ENCODE measurements at places on chromosomes 5 and 9. TPM values are rescaled to one million over a fixed set of nuclear protein-coding genes. Genes with fewer than 3 reads are reported as not detected.

RLN2 gene
- total RNA-seq: not detected

EDIL3 gene
- total RNA-seq: 0.13 TPM

PCDHGC4 gene
- not detected for total RNA-seq

GRM6 gene
- not detected for total RNA-seq

ZNF618 gene
- 7.6 TPM for total RNA-seq
